HS-27A (cell line): ENCODE measurements at places on chromosomes 1 and 21.

DNA sequence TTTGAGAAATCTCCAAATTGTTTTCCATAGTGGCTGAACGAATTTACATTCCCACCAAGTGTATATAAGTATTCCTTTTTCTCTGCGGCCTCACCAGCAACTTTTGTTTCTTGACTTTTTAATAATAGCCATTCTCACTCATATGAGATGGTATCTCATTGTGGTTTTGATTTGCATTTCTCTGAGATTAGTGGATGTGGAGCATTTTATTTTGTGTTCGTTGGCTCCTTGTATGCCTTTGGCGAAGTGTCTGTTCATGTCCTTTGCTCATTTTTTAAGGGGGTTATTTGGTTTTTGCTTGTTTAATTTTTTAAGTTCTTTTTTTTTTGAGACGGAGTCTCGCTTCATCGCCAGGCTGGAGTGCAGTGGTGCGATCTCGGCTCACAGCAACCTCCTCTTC is 45.1 kb upstream of the MPC2 start:
- no peak for DNase-seq

DNA sequence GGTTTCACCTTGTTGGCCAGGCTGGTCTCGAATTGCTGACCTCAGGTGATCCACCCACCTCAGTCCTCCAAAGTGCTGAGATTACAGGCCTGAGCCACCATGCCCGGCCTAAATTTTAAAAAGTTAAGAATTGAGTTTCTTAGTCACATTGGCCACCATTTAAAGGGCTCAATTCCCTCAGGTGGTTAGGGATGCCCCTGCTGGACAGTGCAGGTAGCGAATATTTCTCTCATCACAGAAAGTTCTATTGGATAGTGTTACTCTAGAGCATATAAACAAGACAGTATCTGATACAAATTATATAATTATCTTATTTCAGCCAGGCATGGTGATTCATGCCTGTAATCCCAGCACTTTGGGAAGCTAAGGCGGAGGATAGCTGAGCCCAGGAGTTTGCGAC is 320.2 kb downstream of the ZP4 start:
- DNase-seq: no peak

DNA sequence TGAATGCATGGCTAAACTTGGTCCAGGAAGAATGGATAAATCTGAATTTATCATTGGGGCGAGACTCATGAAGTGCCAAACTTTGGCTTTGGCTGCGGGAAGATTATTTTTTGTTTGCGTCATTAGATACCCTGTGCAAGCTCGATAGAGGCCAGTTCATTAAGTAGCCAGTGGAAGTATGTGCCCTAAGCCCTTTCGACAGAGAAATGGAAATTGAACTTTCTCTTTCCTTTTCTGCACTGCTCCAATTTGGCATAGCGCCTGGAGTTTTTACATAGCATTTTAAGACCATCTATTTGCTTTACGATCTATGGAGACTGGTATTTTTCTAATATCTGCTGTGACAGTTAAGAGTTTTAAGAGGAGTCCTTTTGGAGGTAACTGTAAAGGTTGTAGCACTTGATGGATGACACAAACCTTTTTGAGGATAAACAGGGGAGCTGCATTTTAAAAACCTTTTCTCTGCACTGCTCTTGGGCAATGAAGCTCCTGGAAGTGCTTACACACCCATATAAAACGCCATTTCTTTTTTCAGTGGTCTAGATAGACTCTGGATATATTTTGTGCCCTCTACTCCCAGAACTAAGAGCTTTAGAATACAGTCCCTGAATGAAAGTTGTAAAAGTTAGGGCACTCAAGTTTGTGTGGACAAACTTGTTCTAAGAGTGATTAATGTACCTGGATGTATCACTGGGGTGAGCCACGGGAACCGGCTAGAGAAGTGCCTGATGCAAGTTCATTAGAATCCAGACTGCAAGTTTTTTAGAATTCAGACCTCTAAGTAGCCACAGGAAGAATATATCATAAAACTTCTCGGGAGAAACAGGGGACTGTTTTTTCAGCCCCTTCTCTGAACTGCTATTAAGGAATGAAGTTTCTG is 41.3 kb upstream of the CFHR3 start:
- DNase-seq: no peak

GRCh38 chr1:92797961-92798360 is 13.1 kb upstream of the EVI5 start:
- no peak for DNase-seq

DNA sequence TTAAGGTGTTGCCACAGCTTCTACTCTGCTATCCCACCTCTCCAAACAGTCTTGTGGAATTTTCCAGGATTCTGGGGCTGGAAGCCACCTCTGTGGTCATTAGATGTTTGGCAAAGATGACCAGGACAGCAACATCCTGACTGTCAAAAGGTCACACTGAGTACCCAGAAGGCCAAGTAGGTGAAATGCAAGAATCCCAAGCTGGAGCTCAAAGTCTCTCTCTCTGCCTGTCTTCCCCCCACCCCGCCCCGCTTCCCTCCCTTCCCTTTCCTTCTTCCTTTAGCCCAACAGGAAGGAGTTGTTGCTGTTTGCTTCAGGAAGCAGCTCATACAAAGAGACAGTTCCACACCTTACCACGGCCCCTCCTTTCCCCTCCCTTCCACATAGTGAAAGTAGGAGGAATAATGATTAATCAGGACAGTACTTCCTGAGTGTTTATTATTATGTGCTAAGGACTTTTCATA is 75.6 kb upstream of the SLC2A1 start:
- no peak for DNase-seq

- no peak for DNase-seq
These were observed 448.7 kb downstream of the PTBP2 start for GRCh38 chr1:97170300-97170699.

- peak; percentile 84 for DNase-seq
These were observed 91.1 kb upstream of the UBE2U start for GRCh38 chr1:64112281-64112680.

DNA sequence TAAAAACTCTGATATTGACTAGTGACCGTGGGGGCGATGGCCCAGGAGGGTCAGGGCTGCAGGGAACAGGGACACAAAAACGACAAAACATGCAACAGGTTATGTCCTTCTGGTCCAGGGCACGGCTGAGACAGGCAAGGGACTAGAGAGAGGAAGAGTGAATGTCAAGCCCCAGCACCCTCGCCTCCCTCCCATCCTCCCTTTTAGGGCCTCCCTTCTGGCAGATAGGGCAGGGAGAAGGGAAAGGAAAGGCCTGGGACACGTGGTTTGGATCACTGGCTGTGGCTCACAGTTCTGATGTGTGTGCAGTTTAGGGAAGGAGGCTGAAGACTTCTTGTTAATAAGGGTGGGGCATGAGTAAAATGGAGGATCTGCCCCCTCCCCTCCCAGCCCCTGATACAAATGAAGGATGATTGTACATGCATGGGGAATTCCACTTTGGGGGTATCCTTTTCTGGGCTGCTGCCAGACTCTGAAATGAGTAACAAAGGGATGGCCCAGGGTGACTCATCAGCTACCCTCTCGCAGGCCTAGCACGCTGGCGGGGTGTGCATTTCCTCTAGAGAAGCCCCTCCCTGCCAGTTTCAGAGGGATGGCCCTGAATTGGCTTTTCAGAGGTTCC is 14.2 kb downstream of the CAPN2 start:
- DNase-seq: peak; percentile 94

- DNase-seq: no peak
These were observed 14.1 kb downstream of the KRTCAP2 start for GRCh38 chr1:155158991-155159390.

GRCh38 chr1:19654886-19655717 is 9.6 kb upstream of the HTR6 start:
- DNase-seq: no peak

DNA sequence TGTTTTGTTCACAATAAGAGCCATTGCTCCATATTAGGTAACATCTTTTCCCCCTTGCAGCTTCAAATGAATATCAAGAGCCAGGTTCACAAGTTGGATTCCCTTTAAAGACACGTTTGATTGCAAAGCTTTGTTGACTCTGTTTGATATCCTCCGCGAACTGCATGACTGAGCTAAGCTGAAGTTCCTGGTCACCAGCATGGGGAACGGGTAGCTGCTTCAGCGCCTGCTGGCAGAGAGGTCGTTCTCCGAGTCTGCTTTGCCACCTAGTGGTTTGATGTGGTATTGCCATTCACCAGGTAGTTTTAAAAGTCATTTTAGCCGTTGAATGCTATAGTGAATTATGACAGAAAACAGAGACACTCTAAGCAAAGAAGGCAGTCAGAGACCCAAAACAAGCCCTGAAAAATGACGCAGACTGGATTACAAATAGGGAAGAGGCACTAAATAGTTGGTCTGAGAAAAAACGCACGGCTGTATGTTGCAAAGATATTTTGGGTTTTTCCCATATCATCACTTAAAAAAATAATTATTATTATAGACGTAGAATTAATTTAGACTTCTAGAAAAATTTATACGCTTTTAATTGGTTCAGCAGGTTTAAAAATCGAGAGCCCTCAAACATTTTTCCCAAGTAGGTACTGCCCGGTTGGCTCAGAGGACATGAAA is 193.5 kb upstream of the FMN2 start:
- peak; percentile 54 for DNase-seq

DNA sequence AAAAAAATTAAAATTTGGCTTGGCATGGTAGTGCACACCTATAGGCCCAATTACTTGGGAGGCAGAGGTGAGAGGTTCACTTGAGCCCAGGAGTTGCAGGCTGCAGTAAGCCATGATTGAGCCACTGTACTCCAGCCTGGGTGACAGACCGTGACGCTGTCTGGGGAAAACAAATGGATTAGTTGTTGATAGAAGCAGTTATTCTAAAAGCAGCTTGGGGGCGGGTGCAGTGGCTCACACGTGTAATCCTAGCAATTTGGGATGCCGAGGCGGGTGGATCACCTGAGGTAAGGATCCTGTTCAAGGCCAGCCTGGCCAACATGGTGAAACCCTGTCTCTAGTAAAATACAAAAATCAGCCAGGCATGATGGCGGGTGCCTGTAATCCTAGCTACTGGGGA is 40.3 kb downstream of the KIF1B start:
- no peak for DNase-seq

- DNase-seq: no peak
These were observed 37.8 kb upstream of the ZNF326 start for GRCh38 chr1:89957107-89957506.

DNA sequence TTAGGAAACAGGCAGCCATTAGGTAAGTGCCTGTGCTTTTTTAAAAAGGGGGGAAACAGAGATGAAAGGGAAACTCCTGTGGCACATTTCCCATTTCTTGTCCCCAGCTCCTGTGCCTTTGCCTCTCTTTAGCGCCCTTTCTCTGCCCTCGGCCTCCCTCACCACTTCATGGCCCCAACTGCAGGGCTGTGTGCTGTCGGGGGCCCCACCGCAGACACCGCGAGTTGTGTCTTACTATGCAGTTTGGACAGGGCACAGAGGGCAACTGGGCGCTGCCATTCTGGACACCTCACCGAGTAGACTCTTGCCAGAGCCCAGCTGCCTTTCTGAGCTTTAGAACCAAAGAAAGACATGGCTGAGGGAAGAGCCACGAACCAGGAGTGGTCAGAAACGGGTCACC is 93.7 kb upstream of the LPGAT1 start:
- no peak for DNase-seq

DNA sequence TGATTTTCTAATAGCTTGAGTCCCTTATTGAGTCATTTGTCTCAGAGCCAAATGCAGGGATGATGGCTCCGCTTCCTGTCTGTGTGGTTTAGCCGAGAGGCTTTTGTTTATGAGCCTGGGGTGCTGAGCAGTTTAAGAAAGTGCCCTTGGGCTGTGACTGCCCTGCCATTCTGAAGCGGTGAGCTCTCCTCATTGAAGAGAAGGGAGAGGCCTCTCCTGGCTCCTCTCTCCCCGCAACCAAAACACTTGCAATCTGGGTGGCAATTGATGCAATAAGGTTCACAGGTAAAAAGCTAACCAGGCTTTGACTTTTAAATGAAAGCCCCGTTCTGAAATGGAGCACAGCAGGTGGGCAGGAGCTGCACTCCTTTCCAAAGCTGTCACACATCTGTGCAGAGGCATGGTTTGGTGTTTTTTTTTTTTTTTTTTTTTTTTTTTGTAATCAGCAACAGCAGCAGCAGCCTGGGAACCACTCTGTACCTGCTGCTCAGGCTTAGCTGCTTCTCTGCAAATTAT is 403.7 kb downstream of the SIPA1L2 start:
- no peak for DNase-seq

DNA sequence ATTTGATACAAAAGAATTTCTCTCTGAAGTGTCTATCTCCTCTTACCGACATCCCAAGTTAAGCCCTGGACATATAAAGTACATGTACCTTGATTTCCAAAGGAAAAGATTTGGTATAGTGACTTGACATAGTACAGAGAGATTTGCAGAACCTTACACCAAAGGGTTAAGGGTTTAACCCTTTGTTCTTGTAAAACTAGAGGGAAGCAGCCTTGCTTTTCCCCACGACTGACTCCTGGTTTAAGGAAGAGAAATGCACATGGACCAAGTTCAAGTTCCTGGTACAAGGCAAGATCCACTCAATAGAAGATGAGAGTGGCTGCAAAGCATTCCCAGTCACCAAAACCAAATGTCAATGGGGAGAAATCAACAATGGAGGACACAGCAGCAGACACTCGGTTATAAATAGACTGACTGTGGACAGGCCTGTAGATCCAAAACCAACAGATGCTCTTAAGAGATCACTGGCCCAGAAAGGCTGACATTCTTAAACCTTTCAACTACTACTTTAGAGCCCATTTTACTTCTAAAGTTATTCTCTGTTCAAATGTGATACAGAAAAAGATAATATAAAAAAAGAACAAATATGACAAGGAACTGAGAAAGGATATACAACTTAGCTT is 69.4 kb downstream of the PUM1 start:
- DNase-seq: no peak

GRCh38 chr1:247906504-247907047 is 11.2 kb downstream of the OR2W3 start:
- no peak for DNase-seq

GRCh38 chr21:43820466-43820865 is 31.1 kb downstream of the RRP1 start:
- no peak for DNase-seq

- no peak for DNase-seq
These were observed 973.1 kb upstream of the ADGRL2 start for GRCh38 chr1:80827666-80828065.
